ENCODE measurements at places on chromosomes 13 and 19.

- no peak for DNase-seq
These were observed 61.6 kb upstream of the MED4 start for GRCh38 chr13:48156466-48156865.

DNA sequence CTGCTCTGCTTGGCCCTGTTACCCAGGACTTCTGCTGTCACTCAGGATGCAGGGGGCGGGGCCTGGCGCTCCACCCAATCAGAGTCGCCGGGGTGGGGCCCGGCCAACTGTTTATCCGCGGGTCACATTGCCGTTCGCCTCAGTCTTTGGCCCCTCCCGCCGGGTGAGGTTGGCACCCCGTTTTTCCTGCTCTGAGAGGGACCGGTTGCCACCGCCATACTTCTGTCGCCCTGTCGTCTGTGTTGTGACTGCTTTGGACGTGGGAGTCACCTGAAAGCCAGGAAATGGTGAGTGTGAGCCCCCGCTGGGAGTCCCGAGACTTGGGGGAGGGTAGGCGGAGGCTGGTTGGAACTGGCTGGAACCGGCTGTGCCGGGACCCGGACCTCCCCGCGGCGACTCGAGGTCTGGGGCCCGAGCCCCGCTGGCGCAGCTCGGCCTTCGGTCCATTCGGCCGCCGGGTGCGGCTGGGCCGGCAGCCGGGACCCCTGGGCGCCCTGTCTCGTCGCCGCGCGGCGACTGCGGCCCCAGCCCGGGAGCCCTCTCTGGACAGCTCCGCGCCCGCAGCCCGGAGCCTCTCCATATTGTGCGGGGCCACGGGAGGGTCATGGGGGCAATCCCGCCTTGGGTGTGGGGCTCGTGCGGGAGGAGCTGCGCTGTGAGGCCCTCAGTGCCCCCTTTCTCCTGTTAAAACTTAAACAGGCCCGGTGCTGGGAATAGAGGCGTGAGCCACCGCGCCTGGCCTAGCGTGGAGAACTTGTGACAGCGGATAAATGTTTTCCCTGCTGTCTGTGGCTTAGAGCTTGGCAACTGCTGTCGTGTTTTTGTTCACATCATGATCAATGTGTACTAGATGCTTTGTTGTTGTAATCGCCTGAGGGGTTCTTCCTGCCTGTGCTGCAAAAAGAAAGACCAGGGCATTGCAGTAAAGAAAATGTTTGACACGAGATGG is at the start of gene ZNF844:
ZNF844 (plus strand) TSS at position 142 of the 949 bp plus-strand sequence; CDS start at position 285, 143 bp downstream.
- no peak for DNase-seq

DNA sequence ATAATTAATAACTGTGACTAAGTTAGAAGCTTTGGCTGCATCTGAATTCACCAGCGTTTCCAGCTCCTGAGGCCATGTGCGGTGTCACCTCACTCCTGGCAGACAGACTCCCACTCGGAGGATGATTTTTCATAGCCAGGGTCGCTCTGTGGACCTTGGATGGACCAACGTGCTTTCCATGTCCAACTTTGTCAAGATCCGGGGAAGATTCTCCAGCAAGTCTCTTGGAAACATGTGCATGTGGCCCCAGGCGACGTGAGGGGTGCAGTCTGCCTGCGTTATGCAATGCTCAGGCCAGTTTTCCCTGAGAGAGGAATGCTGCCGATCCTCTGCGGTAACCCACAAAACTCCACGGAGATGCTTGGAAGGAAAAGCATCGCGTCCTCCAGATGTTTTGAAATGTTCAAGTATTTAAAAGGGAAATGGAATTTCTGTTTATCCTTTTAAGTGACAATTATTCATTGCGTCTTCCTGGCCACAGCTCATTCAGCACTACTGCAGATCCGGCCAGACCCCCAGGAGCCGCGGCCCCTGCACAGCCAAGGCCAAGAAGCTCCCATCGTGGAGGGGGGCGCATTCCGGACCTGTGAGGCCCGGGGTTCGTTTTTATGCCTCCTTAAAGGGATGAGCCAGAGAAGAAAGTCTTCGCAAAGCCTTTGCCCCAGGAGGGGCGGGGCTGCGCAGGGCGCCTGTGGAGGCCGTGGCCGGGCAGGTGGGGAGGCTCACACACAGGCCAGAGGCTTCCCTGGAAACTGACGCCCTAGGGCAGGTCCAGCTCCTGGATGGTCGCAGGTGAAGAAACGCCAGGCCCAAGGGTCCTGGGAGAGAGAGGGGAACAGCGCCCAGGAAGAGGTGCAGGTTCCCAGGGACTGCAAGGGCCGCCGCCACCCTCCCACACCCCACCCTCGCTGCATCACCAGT is 46.0 kb downstream of the C13orf46 start:
- DNase-seq: no peak

DNA sequence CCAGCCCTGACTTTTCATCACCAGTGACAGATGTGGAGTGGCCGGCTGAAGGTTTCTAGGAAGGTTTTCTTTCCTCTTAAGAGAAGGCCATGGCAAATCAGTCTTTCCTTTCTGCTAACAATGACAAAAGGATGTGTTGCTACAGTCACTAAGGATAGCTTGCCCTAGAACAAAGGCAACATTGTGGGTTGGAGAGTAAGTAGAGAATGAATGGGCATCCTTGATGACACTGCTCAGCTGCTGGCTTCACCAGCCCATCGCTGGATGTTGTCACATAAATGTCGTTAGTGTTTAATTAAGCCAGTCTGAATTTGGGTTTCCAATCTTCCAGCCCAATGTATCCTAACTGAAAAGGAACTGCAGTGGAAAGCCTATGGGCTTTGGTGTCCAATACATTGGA is 168.4 kb downstream of the ZIC5 start:
- DNase-seq: no peak

- no peak for DNase-seq
These were observed 962 bp downstream of the KISS1R start for GRCh38 chr19:918152-918437.
